ENCODE measurements at places on chromosomes 2 and 18. TPM values are rescaled to one million over a fixed set of nuclear protein-coding genes. Genes with fewer than 3 reads are reported as not detected.

DNA sequence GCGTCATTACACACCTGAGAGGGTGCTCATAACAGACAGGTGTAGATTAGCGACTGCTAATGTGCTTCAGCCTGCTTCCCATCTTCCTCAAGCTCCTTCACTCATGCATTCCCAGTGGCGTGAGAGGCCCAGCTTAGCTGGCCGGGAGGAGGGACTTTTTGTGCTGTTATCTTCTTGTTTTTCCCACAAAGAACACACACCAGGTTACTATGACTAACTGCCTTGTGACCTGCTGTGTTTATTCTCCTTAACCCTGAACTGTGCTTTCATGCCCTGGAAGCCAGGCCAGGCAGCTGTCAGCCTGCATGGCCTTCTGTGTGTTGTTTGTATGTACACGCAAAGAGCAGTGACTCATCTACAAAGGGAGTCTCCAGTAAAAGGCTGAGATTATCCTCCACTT lies 143.8 kb downstream of the PIEZO2 start:
- peak; percentile 68 for DNase-seq
- no peak overlapping the region for H3K4me3 ChIP-seq
- H3K36me3 ChIP-seq = no peaks in the 10 kb centered on the region
- peak overlapping the region; percentile 49 for H3K27ac ChIP-seq

DNA sequence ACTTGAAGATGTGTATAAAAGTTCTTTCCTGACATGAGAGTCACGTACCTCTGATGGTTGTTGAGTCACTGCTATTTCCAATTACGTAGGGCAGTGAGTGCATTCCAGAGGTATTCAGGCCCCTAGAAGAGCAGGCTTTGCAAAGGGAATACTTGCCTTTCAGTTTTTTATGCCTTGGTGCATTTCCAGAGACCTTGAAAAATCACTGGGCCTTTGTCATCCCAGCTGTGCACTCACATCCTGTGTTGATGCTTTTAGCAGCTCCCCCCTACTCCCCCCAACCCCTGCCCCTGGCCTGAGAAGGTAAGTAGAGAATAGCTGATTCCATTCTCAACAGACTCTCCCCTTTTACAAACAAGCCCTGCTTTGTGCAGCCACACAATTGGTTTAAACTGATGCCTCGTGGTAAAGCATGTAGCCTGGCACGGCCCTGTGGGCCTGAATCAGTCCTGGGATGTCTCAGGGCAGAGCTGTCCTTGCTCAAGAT lies 174.2 kb downstream of the PRPF40A start:
- H3K27me3 ChIP-seq = no peaks in the 10 kb centered on the region
- no peak overlapping the region for H3K4me3 ChIP-seq
- no peak for DNase-seq
- no peaks in the 10 kb centered on the region for H3K4me1 ChIP-seq

DNA sequence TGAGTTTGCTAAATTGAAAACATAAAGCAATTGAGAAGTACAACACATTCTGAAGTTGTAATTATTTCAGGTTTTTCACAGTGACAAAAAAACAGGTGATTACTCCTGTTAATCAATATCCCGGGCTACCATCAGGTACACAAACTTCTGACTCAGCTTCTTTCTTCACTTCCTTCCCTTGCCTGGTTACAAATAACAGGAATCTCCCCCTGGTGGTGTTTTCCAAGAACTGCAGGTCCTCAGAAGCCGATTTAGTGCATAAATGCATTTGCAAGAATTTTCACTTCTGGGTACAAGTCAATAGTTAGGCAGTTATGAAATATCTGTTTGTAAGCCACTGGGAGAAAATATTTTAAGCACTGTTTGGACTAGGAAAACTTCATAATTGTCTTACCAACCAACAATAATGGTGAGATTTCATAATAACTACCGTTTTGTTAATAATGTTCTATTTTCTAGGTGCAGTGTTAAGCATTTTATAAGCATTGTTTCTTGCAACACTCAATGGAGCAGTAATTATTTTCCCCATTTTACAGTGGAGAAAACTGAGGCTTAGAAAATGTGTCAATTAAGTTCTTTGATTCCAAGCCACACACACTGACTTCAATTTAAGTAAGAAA lies 12.4 kb upstream of the GMCL1 start:
- peaks cover 9% of the 10 kb centered on the region for H3K4me1 ChIP-seq
- H3K4me3 ChIP-seq = no peak overlapping the region
- peak overlapping the region; percentile 11 for H3K27ac ChIP-seq
- H3K27me3 ChIP-seq = no peaks in the 10 kb centered on the region
- H3K36me3 ChIP-seq = no peaks in the 10 kb centered on the region

Gene KCNG2
- total RNA-seq = not detected

Gene BOK
- total RNA-seq = 102 TPM

GRCh38 chr18:44715245-44715644 lies 34.6 kb downstream of the SETBP1 start:
- DNase-seq = no peak
- no peak overlapping the region for H3K4me3 ChIP-seq
- H3K27me3 ChIP-seq = no peaks in the 10 kb centered on the region
- H3K36me3 ChIP-seq = peaks cover 3% of the 10 kb centered on the region
- H3K27ac ChIP-seq = no peak overlapping the region

GRCh38 chr2:98835831-98836385 lies 100.1 kb downstream of the CRACDL start:
- no peak overlapping the region for H3K4me3 ChIP-seq
- H3K36me3 ChIP-seq = no peaks in the 10 kb centered on the region
- no peak for DNase-seq
- H3K4me1 ChIP-seq = peaks cover 4% of the 10 kb centered on the region
- no peak overlapping the region for H3K27ac ChIP-seq

DNA sequence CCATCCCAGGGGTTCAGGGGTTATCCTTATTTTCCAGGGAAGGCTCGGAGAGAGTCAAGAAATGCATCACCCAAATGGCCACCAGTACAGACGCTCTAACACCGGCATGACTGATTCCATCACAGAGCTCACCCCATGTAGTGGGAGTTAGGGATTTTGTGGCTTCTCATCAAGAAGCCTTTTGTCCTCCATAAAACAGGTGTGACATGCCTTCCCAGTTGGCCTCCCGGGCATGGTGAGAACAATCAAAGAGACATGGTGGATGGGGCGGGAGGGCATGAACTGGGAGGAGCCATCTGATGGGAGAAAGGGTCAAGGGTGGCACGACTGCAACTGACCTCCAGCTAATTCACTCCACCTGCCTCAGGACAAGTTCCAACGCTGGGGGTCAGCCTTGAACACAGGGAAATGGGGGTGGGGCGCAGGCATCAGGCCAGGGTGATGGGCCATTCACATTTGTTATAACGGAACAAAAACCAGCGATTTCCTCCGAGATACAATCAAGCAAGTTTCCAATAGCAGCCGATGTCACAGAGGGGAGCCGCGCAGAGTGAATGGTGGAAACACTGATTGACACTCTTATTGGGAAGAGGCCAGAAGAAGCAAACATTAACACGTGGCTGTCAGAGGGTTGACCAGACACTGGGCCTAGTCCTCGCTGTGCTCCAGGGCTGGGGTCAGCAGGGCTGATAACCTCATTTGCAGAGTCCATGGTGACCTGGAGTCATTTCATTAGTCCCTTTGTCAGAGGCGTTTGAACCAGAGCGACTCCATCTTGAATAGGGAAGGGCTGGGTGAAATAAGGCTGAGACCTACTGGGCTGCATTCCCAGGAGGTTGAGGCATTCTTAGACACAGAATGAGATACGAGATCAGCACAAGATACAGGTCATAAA lies 80.5 kb upstream of the HPCAL1 start:
- no peaks in the 10 kb centered on the region for H3K36me3 ChIP-seq
- H3K4me1 ChIP-seq = no peaks in the 10 kb centered on the region
- no peak overlapping the region for H3K27ac ChIP-seq
- DNase-seq = no peak
- H3K27me3 ChIP-seq = no peaks in the 10 kb centered on the region

Gene RNU2-63P
- 2.0 TPM for total RNA-seq

DNA sequence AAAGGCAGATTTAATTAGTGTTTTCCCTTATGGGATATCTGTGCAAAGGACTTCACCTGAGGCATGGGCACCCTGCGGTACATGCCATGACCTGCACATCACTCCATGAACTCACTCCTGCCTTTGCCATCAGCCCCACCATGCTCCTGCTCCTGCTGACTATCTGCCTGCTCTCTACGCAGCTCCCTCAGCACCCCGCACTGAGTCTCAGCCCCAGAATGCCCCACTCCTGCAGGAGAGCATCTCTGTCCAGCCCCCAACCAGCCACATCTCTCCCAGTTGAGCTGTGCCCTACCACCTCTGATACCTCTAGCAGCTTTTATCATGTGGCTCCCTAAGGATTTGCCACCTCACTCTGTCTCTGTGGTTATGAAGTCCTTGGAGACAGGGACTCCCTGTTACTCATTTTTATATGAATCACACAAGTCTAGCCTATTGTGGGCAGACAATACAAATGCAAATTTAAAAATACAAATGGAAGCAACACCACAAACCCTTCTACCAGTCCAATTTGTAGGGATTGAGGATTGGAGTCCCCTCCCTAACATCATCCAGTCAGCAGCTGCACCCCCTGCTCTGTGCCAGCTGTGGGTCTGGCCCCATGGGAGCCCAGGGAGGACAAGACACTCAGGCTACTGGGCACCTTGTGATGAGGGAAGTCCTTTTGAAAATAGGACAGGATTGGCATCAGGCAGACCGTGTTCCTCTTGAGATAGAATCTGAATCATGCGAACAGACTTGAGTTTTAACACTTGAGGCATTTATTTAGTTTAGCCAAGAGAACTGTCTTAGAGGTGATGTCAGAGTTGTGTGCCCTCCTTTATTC lies 689.6 kb upstream of the HS6ST1 start:
- no peaks in the 10 kb centered on the region for H3K4me1 ChIP-seq
- H3K36me3 ChIP-seq = no peaks in the 10 kb centered on the region
- no peaks in the 10 kb centered on the region for H3K27me3 ChIP-seq
- H3K4me3 ChIP-seq = no peak overlapping the region

- H3K27ac ChIP-seq = no peak overlapping the region
- no peaks in the 10 kb centered on the region for H3K4me1 ChIP-seq
- H3K4me3 ChIP-seq = no peak overlapping the region
- H3K27me3 ChIP-seq = no peaks in the 10 kb centered on the region
These were observed 30.6 kb downstream of the CHCHD5 start for GRCh38 chr2:112615051-112615450.

GRCh38 chr18:54612237-54612636 lies 21.2 kb downstream of the DYNAP start:
- no peaks in the 10 kb centered on the region for H3K27me3 ChIP-seq
- H3K4me1 ChIP-seq = peaks cover 4% of the 10 kb centered on the region
- DNase-seq = no peak
- H3K4me3 ChIP-seq = no peak overlapping the region

Gene DES
- 5.6 TPM for total RNA-seq

Gene RTKN
- total RNA-seq = 67.8 TPM

- no peaks in the 10 kb centered on the region for H3K36me3 ChIP-seq
- H3K27ac ChIP-seq = no peak overlapping the region
- no peak for DNase-seq
- no peak overlapping the region for H3K4me3 ChIP-seq
These were observed 1667.0 kb downstream of the DPP10 start for GRCh38 chr2:116109471-116109870.

GRCh38 chr2:191376981-191377629 lies 131.9 kb downstream of the MYO1B start:
- H3K36me3 ChIP-seq = peaks cover 8% of the 10 kb centered on the region
- DNase-seq = peak; percentile 68
- H3K27me3 ChIP-seq = no peaks in the 10 kb centered on the region
- H3K4me3 ChIP-seq = no peak overlapping the region
- peaks cover 32% of the 10 kb centered on the region for H3K4me1 ChIP-seq

DNA sequence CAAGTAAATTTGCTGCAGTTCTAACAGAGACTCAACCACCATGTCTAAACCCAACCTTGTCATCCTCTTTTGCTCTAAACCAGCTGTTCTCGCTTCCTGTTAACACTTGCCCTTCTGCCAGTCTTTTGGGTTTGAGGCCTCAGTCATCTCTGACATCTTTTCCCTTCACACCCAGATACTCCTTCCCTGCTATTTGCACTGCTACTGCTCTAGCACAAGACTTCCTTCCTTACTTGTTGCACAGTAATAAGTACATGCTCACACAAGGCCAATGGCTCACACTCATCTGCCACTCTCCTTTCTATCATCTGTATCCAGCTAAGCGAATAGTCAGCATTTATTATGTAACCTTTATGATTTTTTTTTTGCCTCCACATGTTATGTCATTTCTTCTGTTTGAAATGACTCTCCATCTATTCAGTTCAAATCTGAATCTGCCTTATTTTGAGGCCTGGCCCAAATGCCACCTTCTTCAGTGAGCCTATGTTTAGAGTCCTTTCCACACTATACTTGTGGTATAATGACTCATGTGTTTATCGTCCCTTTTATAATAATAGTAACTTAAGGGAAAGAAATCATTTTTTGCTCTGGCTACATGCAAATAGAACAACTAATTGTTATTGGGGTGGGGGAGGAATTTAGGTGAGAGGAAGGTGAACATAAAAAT lies 22.5 kb upstream of the CDKL4 start:
- no peak for DNase-seq
- no peaks in the 10 kb centered on the region for H3K36me3 ChIP-seq
- no peak overlapping the region for H3K27ac ChIP-seq
- H3K27me3 ChIP-seq = no peaks in the 10 kb centered on the region
- H3K4me1 ChIP-seq = no peaks in the 10 kb centered on the region

Gene RNPEPL1
- 105 TPM for total RNA-seq

Gene CPLX4
- total RNA-seq = not detected

DNA sequence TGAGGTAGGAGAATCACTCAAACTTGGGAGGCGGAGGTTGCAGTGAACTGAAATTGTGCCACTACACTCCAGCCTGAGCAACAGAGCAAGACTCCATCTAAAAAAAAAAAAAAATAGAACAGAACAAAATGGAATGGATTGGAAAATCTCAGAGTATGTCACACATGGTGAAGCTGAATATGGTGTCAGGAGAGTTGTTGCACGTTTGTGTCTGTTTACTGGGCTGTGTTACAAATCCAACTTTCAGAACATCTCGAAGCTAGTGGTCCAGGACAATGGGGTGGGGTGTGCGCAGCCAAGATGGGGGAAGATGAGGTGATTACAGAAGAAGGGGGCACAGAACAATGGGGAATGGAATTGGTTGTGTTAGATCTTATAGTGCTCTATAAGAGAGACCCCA lies 17.6 kb downstream of the SAG start:
- H3K27ac ChIP-seq = no peak overlapping the region
- no peaks in the 10 kb centered on the region for H3K27me3 ChIP-seq
- no peaks in the 10 kb centered on the region for H3K36me3 ChIP-seq
- H3K4me3 ChIP-seq = no peak overlapping the region
- DNase-seq = no peak

DNA sequence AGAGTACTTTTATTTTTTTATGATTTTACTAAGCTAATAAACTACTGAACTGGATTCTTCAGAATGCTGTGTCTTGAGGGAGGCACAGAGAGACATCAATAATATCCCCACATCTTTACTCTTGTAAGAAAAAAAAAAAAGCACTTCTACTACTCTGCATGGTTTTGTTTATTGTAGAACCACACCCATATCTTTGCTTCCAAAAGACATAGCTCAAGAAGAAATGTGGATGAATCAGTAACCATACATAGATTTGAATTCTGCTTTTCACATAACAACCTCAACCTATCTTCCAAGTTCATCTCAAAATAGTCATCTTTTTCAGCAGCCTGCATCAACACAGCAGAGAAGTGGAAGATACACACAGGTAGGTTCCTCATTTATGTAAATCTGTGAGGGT lies 12.2 kb upstream of the COL5A2 start:
- H3K27me3 ChIP-seq = no peaks in the 10 kb centered on the region
- no peak for DNase-seq
- H3K36me3 ChIP-seq = no peaks in the 10 kb centered on the region

Gene CHCHD5
- total RNA-seq = 29.5 TPM

Gene SRD5A2
- total RNA-seq = 7.5 TPM
